ENCODE measurements at places on chromosomes 11 and 22.
A peak's percentile ranks its signal among the peaks of the same experiment; 100 is the strongest.

DNA sequence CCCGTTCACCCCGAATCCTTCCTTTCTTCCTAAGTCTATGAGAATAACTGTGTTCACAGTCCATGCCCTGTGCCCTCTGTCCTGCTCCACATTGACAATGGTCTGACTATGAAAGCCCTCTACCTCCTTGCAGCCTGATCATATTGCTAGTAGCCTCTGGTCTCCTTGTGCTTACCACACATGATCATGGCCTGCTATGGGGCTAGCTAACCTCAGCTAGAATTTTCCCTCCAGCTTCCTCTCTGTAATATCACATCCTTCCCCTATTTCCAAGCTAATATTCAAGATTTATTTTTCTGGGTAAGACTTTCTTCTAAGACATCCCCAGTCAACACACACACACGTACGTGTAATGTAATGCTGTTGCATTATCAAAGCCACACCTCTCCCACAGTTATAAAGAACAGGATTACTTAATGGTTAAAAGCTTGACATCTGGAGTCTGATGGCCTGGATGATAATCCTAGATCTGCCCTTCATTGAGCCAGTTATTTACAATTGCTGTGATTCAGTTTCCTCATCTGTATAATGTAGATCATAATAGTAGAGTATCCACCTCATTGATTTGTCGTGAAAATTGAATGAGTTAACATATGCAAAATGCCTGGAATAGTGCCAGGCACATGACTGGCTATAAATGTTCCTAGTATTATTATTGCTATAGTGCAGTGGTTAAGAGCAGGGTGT, 214.4 kb upstream of the BLID start:
- peak; percentile 47 for DNase-seq

GRCh38 chr22:46754826-46755225, 7.6 kb upstream of the TBC1D22A start:
- DNase-seq, result no peak

GRCh38 chr11:107928767-107929507, 689 bp downstream of the RAB39A start:
- peak; percentile 58 for DNase-seq

- no peak for DNase-seq
These were observed 42.4 kb downstream of the PITPNB start for GRCh38 chr22:27876684-27877083.

- DNase-seq, result peak; percentile 35
These were observed 6.9 kb upstream of the POLDIP3 start for GRCh38 chr22:42621505-42622002.

DNA sequence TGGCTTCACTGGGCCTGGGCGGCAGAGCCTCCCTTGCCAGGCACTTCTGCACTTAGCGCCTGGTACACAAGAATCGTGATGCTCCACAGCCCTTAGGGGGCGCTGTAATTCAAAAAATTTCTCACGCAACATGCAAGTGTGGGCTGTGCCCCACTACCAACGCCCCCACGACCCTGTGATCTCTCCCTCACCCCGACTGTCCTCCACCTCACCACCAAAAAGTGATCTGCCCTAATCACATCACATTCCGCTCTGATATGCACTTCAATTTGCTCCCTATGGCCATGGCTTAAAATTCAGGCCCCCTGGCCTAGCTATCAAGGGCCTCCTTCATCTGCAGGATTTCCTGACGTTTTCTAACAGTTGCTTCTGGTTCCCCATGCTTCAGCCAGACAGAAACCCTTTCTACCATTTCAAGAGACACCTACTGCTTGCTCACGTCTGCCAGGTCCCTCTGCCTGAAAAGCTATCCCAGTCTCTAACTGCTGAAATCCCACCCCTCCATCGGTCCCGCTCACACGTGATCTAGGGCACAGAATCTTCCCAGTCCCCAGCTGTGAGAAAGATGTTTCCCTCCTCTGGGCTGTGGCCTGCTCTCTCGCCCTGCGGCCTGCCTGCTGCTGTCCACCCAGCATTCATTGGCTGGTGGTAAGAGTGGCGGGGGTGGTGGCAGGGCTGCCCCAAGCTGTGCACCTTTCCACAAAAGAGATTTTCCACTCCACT, 27.9 kb upstream of the LRRC32 start:
- DNase-seq, result peak; percentile 48

GRCh38 chr22:27799015-27799826, 2.3 kb downstream of the MN1 start:
- DNase-seq, result no peak

GRCh38 chr11:123325533-123325932, 104.5 kb upstream of the GRAMD1B start:
- DNase-seq, result no peak

- DNase-seq, result peak; percentile 23
These were observed 21.7 kb downstream of the CAVIN3 start for GRCh38 chr11:6298605-6299004.

DNA sequence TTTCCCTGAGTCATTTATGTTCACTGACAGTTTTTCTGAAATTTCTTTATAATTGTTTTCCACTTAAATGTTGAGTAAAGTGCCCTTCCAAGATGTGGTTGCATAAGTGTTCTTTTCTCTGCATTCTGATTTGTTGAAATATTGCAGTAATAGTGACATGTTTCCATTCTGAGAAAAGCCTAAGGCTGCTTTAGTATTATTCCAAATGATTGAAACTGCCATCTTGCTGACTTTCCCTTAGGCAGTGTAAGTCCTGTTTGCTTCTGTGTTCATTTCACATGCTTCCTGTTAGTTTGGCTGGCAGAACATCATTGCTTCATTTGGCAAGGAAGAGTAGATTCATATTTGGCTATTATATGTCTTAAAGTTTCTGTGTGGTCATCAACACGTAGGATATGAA, 146.5 kb downstream of the ELP4 start:
- DNase-seq, result no peak

- no peak for DNase-seq
These were observed 330.6 kb upstream of the RAG2 start for GRCh38 chr11:36928621-36929020.

DNA sequence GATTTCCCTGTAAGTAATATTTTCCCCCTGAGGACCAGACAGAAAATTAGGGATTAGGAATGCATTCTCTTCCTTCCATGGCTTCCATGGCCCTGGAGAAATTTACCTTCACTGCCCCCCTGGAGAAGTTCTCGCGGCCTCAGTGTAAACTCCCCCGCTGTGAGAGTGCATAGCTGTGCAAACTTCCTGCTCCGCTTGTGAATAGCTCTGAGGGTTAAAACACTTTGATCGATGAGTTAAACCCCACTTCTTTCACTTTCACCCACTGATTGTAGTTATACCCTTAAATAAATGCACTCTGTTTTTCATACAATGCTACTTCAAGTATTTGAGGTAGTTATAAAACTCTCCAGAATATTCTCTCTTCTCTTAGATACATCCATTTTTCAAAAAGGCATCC, 190.8 kb downstream of the DSCAML1 start:
- DNase-seq, result no peak

DNA sequence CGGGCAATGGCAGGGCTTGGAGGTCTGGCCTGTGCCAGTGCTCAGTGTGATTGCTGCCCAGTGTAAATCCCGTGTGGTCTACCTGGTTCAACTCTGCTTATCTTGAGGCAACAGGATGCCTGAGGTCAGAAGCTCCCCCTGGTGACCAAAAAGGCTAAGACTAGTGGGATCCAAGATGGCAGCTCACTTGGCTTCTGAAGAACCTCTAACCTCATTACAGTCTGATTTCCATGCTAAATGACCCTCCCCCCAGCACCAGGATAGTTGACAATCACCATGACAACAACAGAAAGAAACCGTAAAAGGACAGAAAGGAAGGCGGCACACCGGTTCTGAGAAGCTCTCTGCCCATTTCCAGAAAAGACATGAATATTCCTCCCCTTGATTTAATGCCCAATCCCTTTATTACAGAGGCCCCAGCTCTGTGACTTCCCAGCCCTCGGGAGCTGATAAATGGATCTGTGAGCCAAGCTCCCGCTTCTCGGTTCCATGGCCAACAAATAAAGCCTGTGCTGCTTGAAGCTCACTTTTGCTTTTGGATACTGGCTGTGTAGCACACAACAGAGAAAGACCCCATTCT, 398.4 kb downstream of the CTTN start:
- no peak for DNase-seq

GRCh38 chr22:41047801-41048211, 44.6 kb upstream of the EP300 start:
- peak; percentile 70 for DNase-seq

- peak; percentile 100 for DNase-seq
These were observed 271 bp downstream of the FKBP2 start for GRCh38 chr11:64241241-64241490.

DNA sequence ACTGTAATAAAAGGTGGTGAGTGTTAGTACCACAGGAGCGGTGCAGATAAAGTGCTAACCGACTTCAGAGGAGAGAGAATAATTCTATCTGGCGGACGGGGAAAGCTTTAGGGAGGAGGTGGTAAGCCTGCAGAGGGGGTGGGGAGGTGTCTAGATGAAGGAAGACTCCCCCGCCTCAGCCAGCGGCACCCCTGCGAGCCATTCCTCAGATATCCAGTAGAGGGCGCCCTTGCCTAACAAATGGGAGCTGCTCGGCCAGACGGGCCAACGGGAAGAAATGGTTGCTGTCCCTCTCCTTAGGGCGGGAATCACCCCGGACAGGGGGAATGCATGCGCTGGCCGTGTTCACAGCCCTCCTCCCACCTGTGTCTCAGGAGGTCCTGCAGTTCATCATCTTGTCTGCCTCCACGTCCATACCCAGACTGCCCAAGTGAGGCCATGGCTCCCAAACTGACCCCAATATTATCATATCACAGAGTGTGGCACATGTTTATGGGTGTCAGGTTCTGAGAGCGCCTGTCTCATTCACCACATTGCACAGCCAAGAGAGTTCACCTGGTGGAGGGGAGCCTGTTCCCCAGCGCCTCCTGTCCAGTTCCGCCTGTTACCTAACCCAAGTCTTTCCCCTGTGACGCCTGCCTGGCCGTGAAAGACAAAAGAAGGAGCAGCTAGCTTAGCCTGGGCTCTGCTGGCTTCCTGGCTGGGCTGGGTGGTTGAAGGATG, 85.5 kb downstream of the ST3GAL4 start:
- peak; percentile 77 for DNase-seq

DNA sequence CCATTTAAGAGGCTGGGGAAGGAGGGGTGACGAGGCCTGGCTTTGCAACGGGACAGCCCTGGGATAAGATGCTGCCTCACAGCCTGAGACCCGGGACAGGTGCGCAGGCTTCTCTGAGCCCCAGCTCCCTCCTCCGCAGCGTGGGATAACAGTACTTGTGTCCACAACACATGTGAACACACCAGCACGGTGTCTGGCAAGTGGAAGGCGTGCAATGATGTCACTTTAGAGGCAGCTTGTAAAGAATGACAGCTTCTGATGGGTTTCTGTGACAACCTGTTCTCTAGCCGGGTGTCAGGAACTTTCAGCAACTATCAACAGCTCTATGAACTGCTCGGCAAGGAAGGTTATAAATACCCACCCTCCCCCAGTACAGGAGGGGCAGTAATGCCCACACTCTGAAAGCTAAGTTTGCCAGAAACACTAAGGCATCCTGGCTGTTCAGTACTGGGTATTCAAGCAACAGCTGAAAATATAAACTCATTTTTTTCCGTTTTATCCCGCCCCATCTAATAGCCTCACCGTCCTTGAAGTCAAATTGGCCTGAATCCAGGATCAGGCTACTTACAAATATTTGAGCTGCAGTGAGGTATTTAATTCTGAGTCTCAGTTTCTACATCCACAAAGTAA, 59.7 kb downstream of the MYH9 start:
- no peak for DNase-seq
